Adrenal gland (tissue), 19 donors: ENCODE measurements at places on chromosomes 11 and 22. TPM values are rescaled to one million over a fixed set of nuclear protein-coding genes. Genes with fewer than 3 reads are reported as not detected.

UBQLNL gene
- total RNA-seq: 0.45 TPM

CD3E gene
- total RNA-seq: 3.4 TPM

CHRM1 gene
- not detected for total RNA-seq

MS4A4A gene
- 65.8 TPM for total RNA-seq

NNMT gene
- total RNA-seq: 162 TPM

APOA1 gene
- total RNA-seq: 2.3 TPM

SCGB2A2 gene
- not detected for total RNA-seq

GDPD4 gene
- not detected for total RNA-seq

RAB3IL1 gene
- 19.4 TPM for total RNA-seq

UPB1 gene
- total RNA-seq: 2.2 TPM

PIK3C2A gene
- total RNA-seq: 82.6 TPM

PNPLA5 gene
- not detected for total RNA-seq

VWCE gene
- 1.00 TPM for total RNA-seq

B4GALNT4 gene
- total RNA-seq: 0.65 TPM

ME3 gene
- total RNA-seq: 64.4 TPM

NLRP14 gene
- 0.11 TPM for total RNA-seq

UBQLN3 gene
- total RNA-seq: 0.25 TPM

SLC17A6 gene
- not detected for total RNA-seq
